Stimulated activated CD8-positive, alpha-beta memory T cell treated with anti-CD3 and anti-CD28 coated beads, Interleukin-7, amount 100 ng/mL, for 4 hours (primary cell): ENCODE measurements at places on chromosomes 1 and 21.

DNA sequence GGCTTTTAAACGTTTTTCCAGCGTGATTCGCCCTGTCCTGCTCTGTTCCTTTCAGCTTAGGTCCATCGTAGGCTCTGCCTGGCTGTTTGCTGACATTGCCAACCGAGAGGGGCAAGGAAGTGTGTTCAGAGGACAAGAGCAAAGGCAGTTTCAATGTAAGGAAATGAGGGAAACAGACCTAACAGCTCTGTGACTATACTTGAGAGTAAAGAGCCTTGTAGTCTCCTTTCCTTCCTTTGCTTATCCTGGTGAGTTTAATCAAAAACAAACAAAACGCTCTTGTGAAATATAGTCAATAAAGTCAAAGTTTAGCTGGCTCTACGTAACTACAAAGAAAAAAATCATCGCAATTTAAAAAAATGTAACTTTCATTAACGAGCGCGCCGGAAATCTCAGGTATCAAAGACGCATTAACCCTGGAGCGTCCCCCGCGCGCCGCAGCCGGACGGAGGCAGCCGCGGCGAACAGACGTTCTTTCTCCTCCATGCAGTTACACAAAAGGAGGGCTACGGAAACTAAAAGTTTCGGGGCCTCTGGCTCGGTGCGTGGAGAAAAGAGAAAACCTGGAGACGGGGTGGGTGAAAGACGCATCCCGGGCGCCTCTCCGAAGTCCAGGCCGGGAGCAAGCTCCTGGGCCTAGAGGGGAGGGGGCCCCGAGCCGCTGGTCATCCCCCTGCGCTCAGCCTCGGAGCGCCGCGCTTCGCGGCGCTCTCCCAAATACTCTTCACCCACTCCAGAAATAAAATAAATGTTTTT is 617 bp upstream of the ADGRL2 start:
- no peak for DNase-seq

GRCh38 chr1:54280651-54281050 is 80.7 kb downstream of the MRPL37 start:
- no peak for DNase-seq

- no peak for DNase-seq
Observed at GRCh38 chr1:212035835-212036605, 472 bp downstream of the DTL start.

DNA sequence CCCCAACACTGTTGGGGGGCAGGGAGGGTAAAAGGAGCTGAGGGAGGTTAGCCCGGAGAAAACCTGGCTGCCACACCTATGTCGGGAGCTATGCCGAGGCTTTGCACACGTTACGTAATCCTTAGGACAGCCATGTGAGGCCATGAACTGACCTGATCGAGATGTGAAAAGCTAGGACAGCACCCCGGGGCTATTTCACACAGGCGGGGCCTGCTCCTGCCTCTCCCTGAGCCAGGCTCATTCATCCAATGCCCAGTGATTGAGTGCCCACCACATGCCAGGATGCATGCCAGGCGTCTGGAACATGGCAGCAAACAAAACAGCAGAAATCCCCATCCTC is 30.2 kb downstream of the LDLRAP1 start:
- no peak for DNase-seq

GRCh38 chr1:79042117-79042516 is 35.6 kb upstream of the ADGRL4 start:
- DNase-seq: no peak

GRCh38 chr1:114310695-114311271 is 157.1 kb upstream of the SYT6 start:
- DNase-seq: no peak

DNA sequence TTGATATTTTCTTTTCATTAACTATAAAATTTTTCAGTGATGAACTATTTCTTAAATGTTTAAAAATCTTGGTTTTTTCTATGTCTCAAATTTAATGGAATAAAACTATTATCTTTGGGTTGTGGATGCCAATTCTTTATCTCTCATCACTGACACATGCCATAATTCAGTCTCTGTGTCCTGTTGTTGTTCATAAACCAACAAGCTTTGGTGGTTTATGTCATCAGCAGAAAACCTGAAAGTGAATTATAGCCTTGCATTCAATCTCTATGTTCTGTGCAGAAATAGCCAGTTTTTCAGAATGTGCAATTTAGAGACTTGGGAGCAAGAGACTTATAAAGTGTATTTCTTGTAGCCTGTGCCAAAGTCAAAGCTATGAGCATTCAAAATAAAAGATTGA is 462.6 kb upstream of the ADGRL4 start:
- DNase-seq: no peak

DNA sequence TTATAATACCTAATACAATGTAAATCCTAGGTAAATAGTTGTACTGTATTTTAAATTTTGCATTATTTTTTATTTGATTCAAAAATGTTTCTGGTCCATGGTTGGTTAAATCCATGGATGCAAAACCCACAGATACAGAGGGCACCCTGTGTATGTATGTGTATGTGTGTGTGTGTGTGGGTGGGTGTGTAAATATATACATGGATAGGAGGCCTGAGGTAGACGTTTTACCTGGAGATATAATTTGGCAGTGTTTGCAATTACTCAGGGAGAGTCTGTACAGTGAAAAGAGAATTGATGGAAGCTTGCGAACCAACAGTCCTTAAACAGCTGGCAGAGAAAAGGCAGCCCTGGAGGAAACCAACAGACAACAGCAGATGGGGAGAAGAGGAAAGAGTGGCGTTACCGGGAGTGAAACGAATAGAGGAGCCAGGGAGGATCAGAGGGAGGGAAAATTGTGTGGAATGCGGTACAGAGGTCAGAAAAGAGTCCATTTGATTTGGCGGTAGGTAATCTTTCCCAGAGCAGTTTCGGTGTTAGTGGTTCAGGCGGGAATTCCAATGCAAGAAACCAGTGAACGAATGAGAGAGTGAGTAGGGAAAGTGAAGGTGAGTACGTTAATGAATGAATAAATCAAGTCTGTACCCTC is 47.9 kb upstream of the NBL1 start:
- DNase-seq: no peak

DNA sequence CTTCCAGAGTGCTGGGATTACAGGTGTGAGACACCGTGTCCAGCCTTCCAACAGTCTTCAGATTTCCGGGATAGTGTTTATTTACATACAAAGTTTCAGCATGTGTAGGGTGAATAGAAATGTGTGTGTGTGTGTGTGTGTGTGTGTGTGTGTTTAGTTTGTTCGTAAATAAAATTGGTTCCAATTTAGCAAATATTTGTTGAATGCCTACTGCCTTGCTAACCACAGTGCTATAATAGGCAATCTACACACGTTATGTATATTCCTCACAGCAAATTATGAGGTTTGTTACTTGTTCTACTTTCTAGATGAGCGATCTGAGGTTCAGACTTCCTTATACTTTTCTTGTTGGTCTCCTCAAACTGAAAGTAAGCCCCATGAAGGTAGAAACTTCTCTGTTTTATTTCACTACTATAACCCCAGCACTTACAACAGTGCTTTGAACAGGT is 32.8 kb upstream of the EPS15 start:
- DNase-seq: no peak

DNA sequence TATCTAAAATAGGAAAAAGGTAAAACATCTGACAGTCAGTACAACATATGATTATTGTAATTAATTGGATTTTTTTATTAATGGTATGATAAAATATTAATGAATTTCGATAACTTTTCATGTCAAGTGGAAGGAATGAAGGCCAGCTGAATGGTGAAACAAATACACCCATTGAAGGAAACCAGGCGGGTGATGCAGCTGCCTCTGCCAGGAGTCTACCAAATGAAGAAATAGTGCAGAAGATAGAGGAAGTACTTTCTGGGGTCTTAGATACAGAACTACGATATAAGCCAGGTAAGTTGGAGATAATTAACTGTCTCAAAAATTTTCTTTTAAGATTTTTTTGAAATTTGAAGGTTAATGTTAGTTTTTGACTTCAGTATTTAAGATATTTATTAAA is 3.2 kb downstream of the SON start:
- no peak for DNase-seq

DNA sequence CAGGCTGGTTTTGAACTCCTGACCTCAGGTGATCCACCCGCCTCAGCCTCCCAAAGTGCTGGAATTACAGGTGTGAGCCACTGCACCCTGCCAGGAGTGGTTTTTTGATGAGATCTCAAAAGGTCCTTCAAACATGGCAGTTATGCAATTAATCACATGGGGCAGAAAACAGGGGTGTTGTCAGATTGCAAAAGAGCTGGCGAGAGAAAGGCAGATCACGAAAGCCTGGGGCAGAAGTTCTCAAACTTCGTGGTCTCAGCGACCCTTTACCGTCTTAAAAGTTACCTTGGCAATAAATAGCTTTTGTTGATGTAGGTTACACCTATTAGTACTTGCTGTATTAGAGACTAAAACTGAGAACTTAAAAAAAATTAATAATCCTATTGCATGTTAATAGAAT is 16.1 kb downstream of the CNR2 start:
- DNase-seq: no peak

- no peak for DNase-seq
Observed at GRCh38 chr1:86409416-86410021, 13.4 kb upstream of the ODF2L start.

- no peak for DNase-seq
Observed at GRCh38 chr21:15397258-15397657, 332.5 kb upstream of the NRIP1 start.

- DNase-seq: no peak
Observed at GRCh38 chr1:191889623-191890003, 268.6 kb upstream of the RGS18 start.

DNA sequence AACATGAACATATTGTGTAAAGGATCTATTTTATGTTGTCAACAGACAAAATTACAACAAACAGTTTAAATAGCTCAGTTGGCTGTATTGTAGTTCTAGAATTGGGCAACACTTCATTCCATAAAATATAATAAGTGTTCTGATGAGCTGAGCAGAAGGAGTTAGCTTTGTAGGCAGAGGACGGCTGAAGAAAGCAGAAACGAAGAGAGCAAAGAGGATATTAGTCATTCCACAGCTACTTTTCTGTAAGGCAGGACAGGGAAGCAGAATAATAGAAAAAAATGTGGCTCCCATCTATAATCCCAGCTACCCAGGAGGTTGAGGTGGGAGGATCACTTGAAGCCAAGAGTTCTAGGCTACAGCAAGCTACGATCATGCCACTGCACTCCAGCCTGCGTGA is 20.2 kb upstream of the IVNS1ABP start:
- no peak for DNase-seq

DNA sequence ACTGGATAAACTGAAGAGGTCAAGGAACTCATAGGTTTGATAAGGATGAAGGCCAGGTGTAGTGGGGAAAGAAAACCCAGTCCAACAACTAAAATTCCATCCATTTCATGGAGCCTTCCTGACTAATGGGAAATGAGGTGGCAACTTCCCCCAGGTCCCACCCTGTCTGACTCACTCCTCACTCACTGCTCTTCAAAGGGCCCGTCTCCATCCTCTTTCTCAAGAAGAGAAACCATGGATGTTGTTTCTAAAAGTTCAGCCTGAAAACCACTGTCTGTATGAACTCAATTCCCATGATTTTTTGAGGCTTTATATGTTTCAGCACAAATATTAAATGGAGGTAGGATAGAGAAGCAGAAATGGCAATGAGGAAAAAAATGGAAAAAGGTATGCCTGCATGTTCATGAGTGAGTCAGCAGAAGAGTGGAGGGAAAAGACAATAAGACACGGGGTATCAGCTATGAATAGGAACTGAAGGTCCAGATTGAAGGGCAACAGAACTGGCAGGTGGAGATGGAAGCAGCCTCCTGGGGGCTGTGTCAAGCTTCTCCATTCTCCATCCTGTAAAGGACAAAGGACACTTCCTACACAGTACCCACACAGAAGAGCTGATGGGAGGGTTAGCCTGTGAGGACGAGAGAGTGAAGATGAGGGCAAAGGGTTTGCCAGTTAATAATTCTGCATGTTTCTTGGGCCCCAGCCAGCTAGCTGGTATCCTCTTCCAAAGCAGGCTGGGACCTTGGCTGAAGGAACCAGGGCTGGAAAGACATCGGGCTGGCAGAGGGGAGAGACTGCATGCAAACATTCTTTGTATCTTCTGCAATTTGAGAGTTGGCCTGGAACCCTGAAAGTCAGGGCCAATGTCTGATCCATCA is 5.5 kb upstream of the ELOVL1 start:
- DNase-seq: no peak

DNA sequence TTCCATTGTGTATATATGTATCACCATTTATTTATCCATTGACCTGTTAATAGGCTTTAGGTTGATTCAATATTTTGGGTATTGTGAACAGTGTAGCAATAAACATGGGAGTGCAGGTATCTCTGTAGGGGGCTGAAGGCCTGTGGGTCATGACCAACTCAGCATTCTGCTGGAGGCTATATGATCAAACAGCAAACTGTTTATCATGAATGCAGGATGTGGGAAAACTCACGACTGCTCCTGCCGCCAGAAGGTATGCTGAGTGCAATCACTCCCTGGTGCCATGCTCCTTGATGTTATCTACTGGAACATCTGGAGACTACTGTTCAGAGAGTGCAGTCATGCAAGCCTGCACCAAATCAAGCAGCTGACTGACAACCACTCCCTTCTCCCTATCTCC is 275.2 kb downstream of the COL11A1 start:
- DNase-seq: no peak

- DNase-seq: no peak
Observed at GRCh38 chr1:91777196-91777595, 108.8 kb downstream of the TGFBR3 start.

- no peak for DNase-seq
Observed at GRCh38 chr1:23801338-23801748, 789 bp upstream of the GALE start.

DNA sequence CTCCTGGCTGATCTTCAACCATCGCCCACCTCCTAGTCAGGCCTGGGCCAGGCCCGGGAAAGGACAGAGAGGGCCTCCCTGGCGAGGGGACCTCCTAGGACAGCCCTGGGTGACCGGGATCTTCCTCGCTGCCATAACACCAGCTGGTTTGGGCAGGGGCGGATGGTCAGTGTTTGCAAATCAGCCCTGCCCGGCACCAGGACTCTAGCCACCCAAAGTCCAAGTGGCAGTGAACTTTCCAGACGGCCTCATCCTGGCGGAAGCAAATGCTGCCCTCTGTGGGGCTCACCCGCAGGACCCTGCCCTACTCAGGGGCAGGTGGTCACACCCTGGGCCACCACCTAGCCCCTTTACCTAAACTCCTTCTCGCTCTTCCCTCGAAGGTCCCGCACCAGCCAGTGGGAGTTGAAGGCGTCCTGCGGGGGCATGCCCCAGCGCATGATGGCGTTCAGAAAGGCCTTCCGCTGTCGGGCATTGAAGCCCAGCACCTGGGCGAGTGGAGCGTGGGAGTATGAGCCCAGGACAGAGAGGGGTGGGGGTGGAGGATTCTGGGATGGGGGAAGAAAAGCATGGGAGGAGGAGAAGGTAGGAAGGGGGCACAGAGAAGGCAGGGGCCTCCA is 55.3 kb downstream of the CHD5 start:
- no peak for DNase-seq

- no peak for DNase-seq
Observed at GRCh38 chr1:160257411-160258015, 4.8 kb downstream of the DCAF8 start.
